ENCODE measurements at places on chromosomes 13 and 19. TPM values are rescaled to one million over a fixed set of nuclear protein-coding genes. Genes with fewer than 3 reads are reported as not detected.

Gene SIGLEC14
- not detected for total RNA-seq

Gene ZNF507
- total RNA-seq = 23.6 TPM

Gene SOX1
- 0.04 TPM for total RNA-seq

Gene ALOX5AP
- not detected for total RNA-seq

Gene ZNF581
- 67.2 TPM for total RNA-seq

Gene F10
- 0.76 TPM for total RNA-seq

Gene ZNF296
- total RNA-seq = 10.3 TPM

Gene ZNF506
- total RNA-seq = 24.7 TPM

Gene TNFAIP8L1
- total RNA-seq = 3.3 TPM

Gene DCLK1
- 62.8 TPM for total RNA-seq

Gene KANK3
- total RNA-seq = 8.7 TPM

Gene ONECUT3
- total RNA-seq = not detected

Gene TCF3
- 383 TPM for total RNA-seq

Gene B3GNT3
- 1.9 TPM for total RNA-seq

Gene ADM5
- 5.7 TPM for total RNA-seq

Gene COG6
- 21.8 TPM for total RNA-seq

Gene CDKN2D
- total RNA-seq = 1.4 TPM

Gene WASF3
- total RNA-seq = 20.7 TPM

Gene FAAP24
- 1.6 TPM for total RNA-seq

Gene ZNF175
- total RNA-seq = 6.3 TPM

Gene OR10H1
- total RNA-seq = not detected

Gene P2RY11
- 4.0 TPM for total RNA-seq

Gene CILP2
- 17.0 TPM for total RNA-seq

All from GM23338 (cell line).